ENCODE measurements at places on chromosomes 11 and 22.

DNA sequence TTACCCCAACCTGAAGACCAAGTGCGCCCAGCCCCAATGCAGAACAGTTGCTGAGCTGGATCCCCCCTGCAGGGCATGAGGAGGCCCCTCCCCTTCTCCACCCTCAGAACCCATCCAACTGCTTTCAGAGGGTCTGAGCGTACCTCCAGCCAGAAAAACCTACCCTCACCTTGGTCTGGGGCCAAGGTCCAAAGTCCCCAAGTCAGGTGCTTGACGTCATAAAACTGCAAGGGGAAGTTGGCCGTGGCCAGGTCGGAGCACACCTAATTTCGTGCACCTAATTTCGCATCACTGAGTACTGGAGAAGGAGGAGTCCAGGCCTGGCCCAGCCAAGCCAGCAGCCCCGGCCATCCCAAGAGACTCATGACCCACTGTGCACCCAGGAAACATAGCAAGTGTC is 289.8 kb downstream of the CTTN start:
- DNase-seq: no peak

GRCh38 chr22:29702000-29702930 is 17.5 kb upstream of the CABP7 start:
- no peak for DNase-seq

DNA sequence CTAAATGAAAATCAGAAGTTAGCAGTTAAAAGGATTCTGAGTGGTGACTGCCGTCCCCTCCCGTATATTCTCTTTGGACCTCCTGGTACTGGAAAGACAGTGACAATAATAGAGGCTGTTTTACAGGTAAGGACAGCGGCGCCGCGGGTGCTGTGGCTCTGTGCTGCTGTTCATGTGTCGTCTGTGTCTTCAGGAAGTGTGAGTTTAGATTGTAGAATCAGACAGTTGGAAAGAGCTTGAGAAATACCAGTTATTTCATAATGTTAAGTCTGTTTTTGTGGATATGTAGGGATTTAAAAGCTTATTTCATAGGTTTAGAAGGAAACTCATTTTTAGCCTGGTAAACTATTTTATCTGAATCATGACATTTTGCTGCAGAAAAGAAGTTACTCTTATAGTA is 27.4 kb upstream of the PANX2 start:
- no peak for DNase-seq

GRCh38 chr22:50268655-50269113 is 1.5 kb downstream of the MAPK11 start:
- no peak for DNase-seq

GRCh38 chr22:39697790-39698430 is 127.4 kb downstream of the CACNA1I start:
- DNase-seq: no peak

DNA sequence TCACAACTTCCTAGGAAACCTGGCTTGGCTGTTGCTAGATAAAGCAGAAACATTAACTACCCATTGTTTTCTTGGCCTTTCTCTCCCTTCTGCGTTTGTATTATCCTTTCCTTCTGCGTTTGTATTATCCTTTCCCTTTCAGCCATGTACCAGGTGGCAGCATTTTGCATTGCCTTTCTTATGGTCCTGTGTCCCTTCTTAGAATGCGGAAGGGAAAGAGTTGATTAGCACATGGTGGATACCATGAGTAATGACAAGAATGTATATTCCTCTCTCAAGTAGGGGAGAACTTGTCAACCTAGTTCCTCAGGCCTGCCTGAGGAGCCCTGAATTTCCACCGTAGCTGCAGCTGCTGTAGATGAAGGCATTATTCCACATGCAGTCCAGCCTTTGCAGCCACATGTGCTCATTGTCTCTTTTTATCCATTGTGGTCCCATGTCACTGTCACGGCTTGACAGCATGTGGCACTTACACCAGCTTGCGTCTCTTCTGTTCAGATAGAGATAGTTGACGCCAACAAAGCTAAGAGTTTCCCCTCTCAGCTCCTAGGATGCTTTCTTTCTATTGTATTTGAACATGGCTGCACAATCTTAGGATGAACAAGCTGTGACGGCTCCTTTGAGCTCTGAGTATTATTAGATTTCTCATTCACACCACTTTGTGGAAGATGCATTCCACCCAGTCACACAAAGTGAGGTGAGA is 44.8 kb downstream of the SLN start:
- DNase-seq: no peak

DNA sequence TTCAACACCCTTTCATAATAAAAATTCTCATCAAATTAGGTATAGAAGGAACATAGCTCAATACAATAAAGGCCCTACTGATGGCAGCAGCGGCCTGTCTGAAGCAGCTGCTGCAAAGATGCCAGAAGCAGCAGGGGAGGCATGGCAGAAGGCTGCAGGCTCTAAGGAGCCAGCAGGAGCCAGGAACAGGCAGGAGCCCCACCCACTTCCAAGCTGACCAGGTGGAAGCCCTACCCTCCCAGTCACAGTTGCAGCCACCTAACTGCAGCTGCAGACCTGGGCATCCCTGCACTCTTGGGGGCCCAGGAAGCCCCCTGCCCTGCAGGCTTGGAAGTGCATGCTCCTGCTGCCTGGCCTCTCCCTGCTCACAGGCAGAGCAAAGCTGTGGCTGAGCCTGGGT is 18.2 kb upstream of the OR6A2 start:
- DNase-seq: no peak

GRCh38 chr11:130668751-130669150 is 220.3 kb downstream of the ADAMTS15 start:
- DNase-seq: no peak

- DNase-seq: no peak
These were observed 11.8 kb downstream of the SOX10 start for GRCh38 chr22:37972527-37972926.

DNA sequence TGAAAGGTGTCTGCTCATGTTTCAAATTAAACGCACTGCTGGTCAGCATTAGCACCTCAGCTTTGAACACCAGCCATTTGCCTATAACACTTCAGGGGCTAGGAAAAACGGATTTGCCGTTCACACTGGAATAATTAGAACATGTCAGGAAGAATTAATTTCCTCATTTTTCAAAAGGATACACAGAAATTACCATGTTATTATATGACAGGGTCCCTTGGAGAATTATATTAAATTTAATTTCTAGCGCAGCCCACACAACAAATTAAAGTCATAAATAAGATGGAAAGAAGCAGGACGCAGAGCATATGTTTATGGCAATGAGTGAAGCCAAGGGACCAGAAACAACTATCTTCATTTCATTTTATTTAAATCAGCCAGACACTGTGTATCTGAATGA is 83.8 kb upstream of the SOX6 start:
- DNase-seq: no peak

DNA sequence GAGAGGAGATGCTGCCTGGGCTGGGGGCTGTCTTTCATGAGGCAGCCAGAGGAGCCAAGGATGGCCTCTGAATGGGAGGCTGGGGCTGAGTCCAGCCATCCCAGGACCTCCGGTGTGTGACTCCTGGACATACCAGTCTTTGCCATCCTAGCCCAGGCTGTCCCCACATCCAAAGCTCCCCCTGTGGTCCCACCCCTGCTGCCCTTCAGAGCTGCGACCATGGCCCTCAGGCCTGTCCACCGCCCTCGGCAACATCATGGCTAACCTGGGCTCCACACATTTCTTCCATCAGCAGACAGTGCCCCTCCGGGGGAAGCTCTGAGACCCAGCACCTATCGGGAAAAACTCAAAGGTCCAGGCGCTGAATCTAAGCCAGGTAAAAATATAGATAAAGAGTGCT is 324.4 kb downstream of the MN1 start:
- no peak for DNase-seq

DNA sequence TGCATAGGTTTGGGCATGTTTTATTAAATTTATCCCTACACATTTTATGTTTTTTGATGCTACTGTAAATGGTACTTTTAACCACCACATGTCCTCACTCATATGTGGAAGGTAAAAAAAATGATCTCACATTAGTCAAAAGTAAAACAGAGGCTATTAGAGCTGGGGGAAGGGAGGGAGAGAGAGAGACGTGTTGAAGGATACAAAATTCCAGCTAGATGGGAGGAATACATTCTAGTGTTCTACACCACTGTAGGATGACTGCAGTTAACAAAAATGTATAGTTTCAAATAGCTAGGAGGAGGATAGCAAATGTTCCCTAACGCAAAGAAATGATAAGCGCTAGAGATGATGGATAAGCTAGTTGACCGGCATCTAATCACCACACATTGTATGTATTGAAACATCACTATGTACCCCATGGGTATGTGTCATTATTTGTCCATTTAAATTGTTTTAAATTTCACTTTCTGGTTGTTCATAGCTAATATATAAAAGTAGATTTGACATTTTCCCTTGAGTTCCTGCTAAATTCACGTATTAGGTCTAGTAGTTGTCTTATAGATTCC is 9.9 kb upstream of the GNB1L start:
- no peak for DNase-seq

DNA sequence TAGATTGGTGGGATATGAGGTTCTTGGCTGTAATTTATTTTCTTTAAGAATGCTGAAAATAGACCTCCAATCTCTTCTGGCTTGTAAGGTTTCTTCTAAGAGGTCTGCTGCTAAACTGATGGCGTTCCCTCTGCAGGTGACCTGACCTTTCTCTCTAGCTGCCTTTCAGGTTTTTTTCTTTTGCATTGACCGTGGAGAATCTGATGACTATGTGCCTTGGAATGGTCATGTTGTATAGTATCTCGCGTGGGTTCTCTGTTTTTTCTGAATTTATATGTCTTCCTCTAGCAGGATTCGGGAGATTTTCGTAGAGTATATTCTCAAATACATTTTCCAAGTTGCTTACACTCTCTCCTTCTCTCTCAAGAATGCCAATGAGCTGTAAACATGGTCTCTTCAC is 122.2 kb downstream of the DDX10 start:
- no peak for DNase-seq

GRCh38 chr11:76124905-76125770 is 81.2 kb downstream of the WNT11 start:
- no peak for DNase-seq

GRCh38 chr22:38799265-38800002 is 5.5 kb upstream of the DNAL4 start:
- DNase-seq: no peak
